ENCODE measurements at places on chromosomes 5 and 9.
A peak's percentile ranks its signal among the peaks of the same experiment; 100 is the strongest.

- DNase-seq = no peak
Measured at GRCh38 chr5:19314840-19315239, 673.2 kb downstream of the CDH18 start.

DNA sequence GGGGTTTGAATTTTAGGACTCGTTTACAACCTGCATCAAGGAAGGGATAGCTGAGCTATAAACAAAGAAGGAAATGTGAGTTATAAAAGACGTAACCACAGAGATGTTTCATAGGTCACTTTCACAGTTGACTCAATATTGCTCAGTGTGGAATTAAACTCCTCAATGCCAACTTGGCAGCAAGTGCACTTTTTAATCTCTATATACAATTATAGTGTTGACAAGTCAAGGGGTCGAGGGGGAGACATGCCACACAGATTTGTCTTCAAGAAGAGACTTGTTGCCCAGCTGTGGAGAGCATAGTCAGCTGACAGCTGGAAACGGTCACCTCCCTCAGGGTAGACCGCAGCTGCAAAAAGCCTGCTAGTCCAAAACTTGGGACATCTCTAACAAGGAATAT, 163.4 kb upstream of the DMAC1 start:
- DNase-seq = no peak

GRCh38 chr5:107011605-107012004, 659.1 kb downstream of the EFNA5 start:
- no peak for DNase-seq

DNA sequence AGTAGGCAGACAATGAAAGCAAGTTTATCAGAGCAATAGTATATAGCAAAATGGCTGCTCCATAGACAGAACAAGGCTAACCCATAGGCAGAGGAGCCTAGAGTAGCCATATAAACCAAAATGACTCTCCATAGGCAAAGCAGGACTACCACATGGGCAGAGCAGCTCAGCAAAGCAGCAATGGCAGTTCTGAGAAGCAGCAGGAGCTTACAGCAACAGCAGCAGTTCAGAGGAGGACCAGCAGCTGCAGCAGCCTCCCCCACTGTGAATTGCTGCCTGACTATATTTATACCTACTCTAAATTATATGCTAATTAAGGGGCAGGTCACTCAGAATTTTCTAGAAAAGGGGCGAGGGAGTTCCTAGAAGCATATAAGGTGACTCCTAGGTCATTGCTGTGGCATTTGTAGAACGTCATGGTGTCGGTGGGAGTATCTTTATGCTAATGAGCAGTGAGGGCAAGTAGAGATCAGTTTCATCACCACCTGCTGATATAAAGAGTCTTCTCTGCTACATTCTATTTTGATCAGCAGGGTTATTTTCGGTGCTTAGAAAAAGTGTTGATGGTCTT, 1115.5 kb downstream of the DTWD2 start:
- DNase-seq = no peak

GRCh38 chr5:68533571-68534084, 318.1 kb downstream of the PIK3R1 start:
- DNase-seq = no peak

- no peak for DNase-seq
Measured at GRCh38 chr5:60514152-60514551, 185.8 kb downstream of the DEPDC1B start.

DNA sequence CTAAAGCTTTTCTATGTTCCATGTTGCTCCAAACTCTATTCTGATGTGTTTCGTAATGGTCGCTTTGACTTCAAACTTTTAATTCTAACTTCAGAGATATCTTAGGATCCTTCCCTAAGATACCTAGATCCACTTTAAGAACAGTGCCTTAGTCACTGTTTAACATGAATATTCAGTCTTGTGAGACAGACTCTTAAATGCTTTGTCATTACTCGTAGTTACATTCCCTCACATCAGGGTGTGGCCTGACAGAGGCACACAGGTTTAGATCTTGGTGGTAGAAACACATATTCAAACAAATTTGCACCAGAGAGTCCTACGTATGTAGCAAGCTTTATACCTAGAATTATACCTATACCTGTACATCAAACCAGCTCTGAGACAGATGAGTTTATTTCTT, 687.0 kb upstream of the C9orf72 start:
- DNase-seq = no peak

DNA sequence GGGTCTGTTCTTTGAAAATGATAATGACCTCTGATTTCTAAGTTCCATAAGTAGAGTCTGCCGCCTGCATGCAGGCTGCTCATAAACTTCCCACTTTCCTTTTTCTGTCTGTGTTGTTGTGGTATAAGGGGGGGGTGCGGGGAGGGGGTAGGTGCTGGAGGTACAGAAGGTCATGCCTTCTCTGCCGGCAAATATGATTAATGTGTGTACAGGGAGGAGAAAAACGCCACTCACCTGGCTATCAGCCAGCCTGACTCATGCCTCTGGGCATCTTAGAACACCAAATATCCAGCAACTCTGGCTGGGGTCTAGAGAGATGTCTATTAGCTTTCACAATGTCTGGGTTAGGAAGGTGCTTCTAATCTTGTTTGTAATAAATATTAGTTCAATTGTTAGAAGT, 128.3 kb downstream of the EFNA5 start:
- DNase-seq = no peak

GRCh38 chr5:145804701-145805100, 30.4 kb downstream of the PRELID2 start:
- DNase-seq = no peak

DNA sequence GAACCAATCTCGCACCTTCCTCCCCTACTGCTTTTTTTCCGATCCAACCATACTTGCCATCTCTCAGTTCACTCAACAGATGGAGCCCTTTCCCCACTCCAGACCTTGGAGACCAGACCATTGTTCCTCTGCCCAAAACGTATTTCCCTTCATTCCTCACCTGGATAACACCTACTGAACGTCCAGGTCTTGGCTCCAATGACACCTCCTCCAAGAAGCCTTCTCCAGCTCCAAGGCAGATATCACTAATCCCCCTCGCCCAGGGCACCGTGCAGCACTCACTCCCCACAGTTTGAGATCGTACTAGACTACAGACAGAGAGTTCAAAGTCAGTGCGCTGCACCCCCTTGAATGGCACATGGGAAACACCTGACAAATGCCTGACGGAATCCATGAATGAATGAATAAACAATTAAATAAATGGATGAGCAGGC, 47.1 kb upstream of the AKNA start:
- no peak for DNase-seq

DNA sequence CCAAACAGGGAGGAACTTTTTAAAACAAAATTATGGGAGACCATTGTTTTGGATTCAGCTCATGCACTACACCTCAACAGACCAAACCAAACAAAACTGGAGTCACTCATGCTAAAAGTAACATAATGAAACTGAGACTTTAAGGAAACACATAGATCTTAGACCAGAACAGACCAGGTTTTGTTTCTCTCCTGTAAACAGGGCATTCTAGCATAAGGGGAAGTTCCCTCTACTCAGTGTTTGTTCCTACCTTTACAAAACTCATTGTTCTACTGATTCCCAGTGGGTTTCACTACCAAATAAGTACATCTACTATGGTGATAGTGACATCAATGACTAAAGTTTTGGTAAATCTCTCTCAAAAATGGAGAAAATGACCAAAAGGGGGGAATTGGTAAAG, 1103.6 kb upstream of the EDIL3 start:
- DNase-seq = no peak

DNA sequence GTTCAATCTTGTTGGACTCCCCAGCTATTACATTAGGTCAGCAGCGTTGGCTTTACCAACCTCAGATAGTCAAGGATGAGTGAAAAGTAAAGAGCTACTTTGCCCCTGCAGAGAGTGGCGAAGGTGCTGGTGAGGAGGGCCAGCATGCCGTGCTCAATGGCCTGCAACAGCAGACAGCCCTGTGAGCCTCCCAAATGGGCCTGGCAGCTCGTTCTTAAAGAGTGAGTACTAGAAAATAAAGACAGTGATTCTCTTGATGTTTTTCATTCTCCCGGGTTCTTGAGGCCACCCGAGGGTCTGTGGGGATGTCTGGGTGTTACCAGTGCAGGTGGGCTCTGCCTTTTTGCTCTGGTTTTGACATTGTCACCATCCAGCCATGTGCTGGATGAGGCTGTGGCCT, 16.2 kb downstream of the GADD45G start:
- no peak for DNase-seq

GRCh38 chr9:15308511-15308910, 1.5 kb upstream of the TTC39B start:
- DNase-seq = no peak

- peak; percentile 8 for DNase-seq
Measured at GRCh38 chr5:138077064-138077696, 6.7 kb upstream of the WNT8A start.

GRCh38 chr5:179872055-179872827, 13.6 kb upstream of the MRNIP start:
- no peak for DNase-seq

DNA sequence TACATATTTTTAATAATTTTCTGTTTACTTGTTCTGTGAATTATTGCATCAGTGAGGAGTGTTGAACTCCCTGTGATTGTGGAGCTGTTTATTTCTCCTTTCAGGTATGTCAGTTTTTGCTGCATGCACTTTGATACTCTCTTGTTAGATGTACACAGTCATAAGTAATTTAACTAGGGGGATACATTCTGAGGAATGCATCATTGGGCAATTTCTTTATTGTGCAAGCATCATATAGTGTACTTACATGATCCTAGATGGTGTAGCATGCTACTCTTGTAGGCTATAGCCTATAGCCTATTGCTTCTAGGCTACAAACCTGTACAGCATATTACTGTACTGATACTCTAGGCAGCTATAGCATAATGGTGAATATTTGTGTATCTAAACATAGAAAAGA, 9.5 kb downstream of the DENND4C start:
- DNase-seq = no peak

DNA sequence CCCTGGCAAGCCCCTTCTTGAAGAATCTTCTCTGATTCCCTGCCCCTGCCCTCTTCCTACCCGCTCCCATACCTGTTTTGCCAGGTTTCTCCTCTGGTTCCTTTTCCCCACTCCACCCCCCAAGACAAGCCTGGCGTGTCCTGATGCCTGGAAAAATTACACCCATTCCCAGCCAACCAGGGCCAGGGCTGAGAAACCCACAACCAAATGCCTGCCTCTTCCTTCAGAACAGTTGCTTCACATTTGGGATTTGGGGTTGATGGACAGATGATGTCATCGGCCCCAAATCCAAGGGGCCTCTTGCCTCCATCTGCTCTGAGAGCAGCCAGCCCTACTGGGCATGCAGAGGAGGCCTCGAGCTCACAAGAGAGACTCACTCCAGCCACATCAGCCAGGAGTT, 8.8 kb upstream of the NEK6 start:
- DNase-seq = no peak

- DNase-seq = no peak
Measured at GRCh38 chr9:116849721-116850120, 162.6 kb downstream of the TRIM32 start.

GRCh38 chr5:168658394-168658793, 79.2 kb upstream of the PANK3 start:
- DNase-seq = no peak

Measured in stimulated activated CD8-positive, alpha-beta memory T cell treated with anti-CD3 and anti-CD28 coated beads, Interleukin-7, amount 100 ng/mL, for 24 hours (primary cell).